Gastrocnemius medialis (tissue), 4 donors: ENCODE measurements at places on chromosomes 4 and X. TPM values are rescaled to one million over a fixed set of nuclear protein-coding genes. Genes with fewer than 3 reads are reported as not detected.
A peak's percentile ranks its signal among the peaks of the same experiment; 100 is the strongest.

Gene ADH7
- not detected for total RNA-seq

Gene UFSP2
- total RNA-seq: 56.5 TPM

Gene ADH1B
- total RNA-seq: 167 TPM

Gene SHROOM2
- total RNA-seq: 0.05 TPM

Gene LGI2
- total RNA-seq: 0.13 TPM

Gene PGAM4
- not detected for total RNA-seq

Gene CFAP99
- total RNA-seq: not detected

Gene ADAMTS3
- total RNA-seq: not detected

Gene CSAG1
- not detected for total RNA-seq

Gene MAGEA1
- total RNA-seq: not detected

Gene GAGE12F
- total RNA-seq: not detected

DNA sequence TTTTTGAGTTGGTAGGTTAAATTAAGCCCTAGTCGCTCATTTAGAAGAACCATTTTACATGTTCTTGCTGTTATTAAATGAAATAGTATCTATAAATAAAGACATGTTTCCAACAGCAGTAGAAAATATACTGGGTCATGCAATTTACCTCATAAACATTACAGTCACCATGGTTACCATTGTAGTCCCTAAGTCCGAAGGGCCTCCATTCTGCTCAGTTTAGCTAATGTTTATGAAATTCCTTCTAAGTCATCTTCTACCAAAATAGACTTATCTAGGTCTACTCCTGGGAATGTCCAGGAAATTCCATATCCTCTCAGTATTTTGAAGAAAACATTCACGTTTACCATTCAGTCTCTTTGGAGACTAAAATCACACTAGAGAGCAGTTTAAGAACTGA, 292.5 kb upstream of the DCAF8L1 start:
- H3K4me3 ChIP-seq: no peak overlapping the region
- DNase-seq: no peak
- no peak overlapping the region for H3K27ac ChIP-seq
- no peaks in the 10 kb centered on the region for H3K27me3 ChIP-seq
- no peaks in the 10 kb centered on the region for H3K4me1 ChIP-seq

DNA sequence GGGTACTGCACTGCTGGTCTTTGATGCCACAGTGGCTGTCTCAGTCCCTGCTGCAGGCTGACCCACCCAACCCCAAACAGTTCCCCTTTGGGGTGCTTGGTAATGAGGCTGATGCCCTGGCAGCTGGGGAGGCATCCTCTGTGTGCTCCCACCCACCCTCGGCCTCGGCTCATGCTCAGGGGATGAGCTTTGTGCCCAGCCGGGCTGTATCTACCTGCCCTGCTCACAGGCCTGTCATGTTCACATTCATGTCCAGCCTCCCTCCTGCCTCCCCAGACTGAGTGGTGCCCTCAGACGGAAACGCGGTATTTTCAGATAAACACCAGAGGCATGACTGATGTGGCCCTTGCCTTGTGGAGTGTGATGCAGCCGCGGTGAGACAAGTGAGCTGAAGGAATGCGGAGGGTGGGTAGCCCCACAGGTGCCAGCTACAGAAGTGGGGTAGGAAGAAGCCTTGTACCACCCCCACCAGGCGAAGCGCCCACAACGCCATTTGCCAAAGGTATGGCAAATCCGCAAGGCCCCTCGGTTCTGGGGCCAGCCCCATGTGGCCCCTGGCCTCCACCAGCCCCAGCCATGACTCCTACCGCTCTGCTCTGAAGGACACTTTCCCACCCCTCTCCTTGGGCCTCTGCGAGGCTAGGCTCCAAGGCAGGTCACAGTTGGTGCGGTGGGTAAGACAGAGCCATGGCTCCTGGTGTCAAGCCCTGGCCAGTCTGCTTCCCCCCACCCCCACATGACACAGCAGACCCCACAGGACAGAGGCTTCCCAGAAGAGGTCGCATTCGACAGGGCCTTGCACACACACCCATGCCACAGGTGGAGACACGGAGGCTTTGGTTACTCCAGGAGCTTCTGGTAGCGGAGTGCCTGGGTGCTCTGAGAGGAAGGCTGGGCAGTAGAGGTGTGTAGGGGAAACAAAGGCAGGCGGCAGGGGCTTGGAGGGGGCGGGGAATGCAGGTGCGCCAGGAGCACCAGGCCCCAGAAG, 1.8 kb upstream of the RENBP start:
- DNase-seq: no peak
- no peak overlapping the region for H3K27ac ChIP-seq
- H3K36me3 ChIP-seq: peaks cover 29% of the 10 kb centered on the region
- H3K4me3 ChIP-seq: no peak overlapping the region
- no peaks in the 10 kb centered on the region for H3K27me3 ChIP-seq

- H3K36me3 ChIP-seq: no peaks in the 10 kb centered on the region
- H3K27ac ChIP-seq: no peak overlapping the region
- no peaks in the 10 kb centered on the region for H3K4me1 ChIP-seq
- H3K4me3 ChIP-seq: no peak overlapping the region
- DNase-seq: no peak
- H3K27me3 ChIP-seq: no peaks in the 10 kb centered on the region
Observed at GRCh38 chr4:165515201-165515600, 136.4 kb downstream of the CPE start.

GRCh38 chr4:101762534-101762933, 28.0 kb upstream of the BANK1 start:
- H3K27me3 ChIP-seq: no peaks in the 10 kb centered on the region
- DNase-seq: no peak
- no peaks in the 10 kb centered on the region for H3K4me1 ChIP-seq
- H3K4me3 ChIP-seq: no peak overlapping the region

GRCh38 chr4:141463678-141464077, 172.7 kb upstream of the IL15 start:
- no peaks in the 10 kb centered on the region for H3K27me3 ChIP-seq
- no peak for DNase-seq
- H3K27ac ChIP-seq: no peak overlapping the region
- H3K4me3 ChIP-seq: no peak overlapping the region

GRCh38 chr4:24794051-24794450, 1.3 kb upstream of the SOD3 start:
- peak overlapping the region; percentile 34 for H3K27ac ChIP-seq
- peaks cover 13% of the 10 kb centered on the region for H3K4me1 ChIP-seq
- H3K36me3 ChIP-seq: no peaks in the 10 kb centered on the region
- no peak for DNase-seq
- H3K4me3 ChIP-seq: no peak overlapping the region

- H3K4me3 ChIP-seq: no peak overlapping the region
- peaks cover 4% of the 10 kb centered on the region for H3K4me1 ChIP-seq
- no peaks in the 10 kb centered on the region for H3K27me3 ChIP-seq
- DNase-seq: peak; percentile 12
- H3K27ac ChIP-seq: no peak overlapping the region
Observed at GRCh38 chr4:85149676-85150075, 183.2 kb upstream of the WDFY3 start.

GRCh38 chrX:14913241-14913640, 40.0 kb downstream of the MOSPD2 start:
- peaks cover 7% of the 10 kb centered on the region for H3K36me3 ChIP-seq
- DNase-seq: no peak
- no peak overlapping the region for H3K4me3 ChIP-seq
- H3K27me3 ChIP-seq: no peaks in the 10 kb centered on the region
- no peaks in the 10 kb centered on the region for H3K4me1 ChIP-seq
- no peak overlapping the region for H3K27ac ChIP-seq

- H3K27ac ChIP-seq: no peak overlapping the region
- H3K4me1 ChIP-seq: no peaks in the 10 kb centered on the region
- H3K4me3 ChIP-seq: no peak overlapping the region
- no peak for DNase-seq
- H3K36me3 ChIP-seq: no peaks in the 10 kb centered on the region
Observed at GRCh38 chrX:79466636-79467035, 99.5 kb upstream of the ITM2A start.
